ENCODE measurements at places on chromosomes 4 and X.
A peak's percentile ranks its signal among the peaks of the same experiment; 100 is the strongest.

GRCh38 chr4:126794363-126794762 is 838.4 kb upstream of the INTU start:
- no peak for DNase-seq

DNA sequence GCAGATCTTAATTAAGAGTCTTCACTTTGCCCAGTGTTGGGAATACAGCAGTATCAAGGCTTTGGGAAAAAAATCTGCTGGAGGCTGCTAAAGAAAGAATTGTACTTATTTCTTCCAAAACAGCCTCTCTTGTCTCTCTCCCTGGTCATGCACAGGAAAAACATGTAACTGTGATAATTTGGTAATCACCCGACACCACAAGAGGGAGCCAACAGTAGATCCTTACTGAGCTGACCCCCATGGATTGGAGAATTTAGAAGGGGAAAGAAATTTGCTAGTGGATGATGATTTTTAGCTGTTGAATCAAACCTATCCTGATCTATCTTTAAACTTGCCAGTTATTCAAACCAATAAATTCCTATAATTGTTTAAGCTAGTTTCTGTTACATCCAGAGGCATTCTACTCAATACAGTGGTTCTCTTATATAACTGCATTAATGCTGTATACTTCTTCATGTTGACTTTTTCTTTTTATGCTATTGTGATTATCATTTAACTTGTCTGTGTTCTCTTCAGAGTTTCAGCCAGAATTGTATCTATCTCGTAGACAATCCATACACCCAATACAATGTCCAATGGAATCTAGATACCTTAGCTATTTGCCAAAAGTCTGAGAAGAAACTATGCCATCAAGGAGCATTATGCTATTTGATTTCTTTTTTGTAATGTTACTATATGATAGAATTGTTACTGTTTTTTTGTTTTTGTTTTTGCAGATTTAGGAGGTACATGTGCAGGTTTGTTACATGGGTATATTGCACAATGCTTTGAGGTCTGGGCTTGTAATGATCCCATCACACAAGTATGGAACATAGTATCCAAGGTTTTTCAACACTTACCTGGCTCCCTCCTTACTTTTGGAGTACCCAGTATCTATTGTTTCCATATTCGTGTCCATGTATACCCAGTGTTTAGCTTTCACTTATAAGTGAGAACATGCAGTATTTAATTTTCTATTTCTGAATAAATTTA is 31.3 kb upstream of the ARHGEF38 start:
- peak; percentile 64 for DNase-seq

GRCh38 chrX:133045986-133046385 is 50.9 kb downstream of the USP26 start:
- DNase-seq = no peak

DNA sequence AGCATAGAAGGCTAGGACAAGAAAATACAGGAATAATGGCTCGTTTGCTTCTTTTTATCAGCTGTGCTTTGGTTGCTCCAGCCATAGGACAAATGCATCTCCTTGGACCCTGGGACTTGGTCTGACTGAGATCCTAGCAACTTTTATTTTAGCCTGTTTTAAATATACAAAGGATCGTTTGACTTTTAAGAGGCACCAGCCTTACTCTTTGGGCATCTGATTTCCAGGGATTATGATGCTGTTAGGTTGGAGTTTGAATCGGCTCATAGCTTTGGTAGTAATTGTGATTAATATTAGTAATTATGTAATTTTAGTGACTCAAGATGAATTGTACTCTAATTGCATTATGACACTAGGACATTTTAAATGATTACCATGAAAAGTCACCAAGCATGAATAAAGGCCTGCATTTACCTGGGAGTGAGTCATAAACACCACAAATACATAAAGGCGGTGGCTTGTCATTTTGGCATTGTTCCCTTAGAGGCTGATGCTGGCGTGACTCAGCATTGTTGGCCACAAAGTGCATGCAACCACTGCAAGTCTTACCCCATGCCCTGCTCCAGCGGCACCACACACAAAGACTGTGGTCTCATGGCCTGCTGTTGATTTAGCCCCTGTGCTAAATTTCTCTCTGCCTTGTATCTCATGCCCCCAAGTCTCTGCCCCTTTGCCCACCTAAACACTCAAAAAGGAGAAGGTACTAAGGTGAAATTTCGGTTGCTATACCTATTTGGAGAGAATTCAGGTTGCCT is 12.4 kb downstream of the GPAT3 start:
- peak; percentile 83 for DNase-seq

GRCh38 chrX:8447368-8447767 is 17.3 kb upstream of the VCX3B start:
- no peak for DNase-seq

- DNase-seq = no peak
Observed at GRCh38 chr4:112077743-112078142, 67.5 kb upstream of the FAM241A start.

DNA sequence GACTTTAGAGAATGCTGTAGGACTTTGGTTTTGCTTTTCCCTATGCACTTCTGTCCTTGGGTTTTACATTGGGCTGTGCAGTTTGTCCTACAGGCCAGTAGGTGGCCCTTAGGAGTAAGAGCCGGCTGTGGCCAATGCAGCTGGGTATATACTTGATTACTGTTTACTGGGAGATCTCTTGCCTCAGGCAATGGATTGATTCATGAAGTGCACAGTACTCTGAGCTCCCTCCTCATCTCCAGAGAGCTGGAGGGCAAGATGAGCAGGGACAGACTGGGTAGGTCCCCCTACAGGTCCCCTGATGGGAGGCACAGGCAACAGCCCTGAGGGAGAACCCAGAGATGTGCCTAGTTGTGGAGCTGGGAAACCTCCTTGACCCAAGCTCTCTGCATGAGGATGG is 103.8 kb upstream of the QRFPR start:
- peak; percentile 58 for DNase-seq

DNA sequence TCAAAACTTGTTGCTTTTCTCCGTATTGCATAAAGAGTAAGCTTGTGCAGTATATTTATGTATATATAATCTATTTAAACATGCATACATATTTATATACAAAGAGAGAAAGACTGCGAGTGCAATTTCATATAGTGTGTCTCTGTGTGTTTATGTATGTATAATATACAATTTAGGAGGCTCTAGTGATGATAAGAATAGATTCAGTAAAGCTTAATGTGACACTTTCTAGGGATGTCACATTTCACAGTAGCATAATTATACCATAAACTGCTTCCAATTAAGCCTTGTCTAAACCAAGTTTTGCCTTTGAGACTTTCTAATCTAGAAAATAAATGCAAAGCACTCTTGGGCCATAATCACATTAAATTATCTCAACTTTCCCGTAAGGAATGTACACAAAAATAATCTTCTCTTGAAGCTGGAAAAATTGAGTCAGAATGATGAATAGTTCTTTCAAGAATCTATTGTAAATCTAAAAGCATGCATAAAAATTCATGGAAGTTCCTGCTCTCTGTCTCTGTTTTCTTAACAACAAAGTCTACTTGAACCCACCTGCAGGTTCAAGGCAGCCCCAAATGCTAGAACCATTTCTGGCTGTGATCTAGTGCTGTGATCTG is 114.1 kb upstream of the NPY2R start:
- DNase-seq = no peak

DNA sequence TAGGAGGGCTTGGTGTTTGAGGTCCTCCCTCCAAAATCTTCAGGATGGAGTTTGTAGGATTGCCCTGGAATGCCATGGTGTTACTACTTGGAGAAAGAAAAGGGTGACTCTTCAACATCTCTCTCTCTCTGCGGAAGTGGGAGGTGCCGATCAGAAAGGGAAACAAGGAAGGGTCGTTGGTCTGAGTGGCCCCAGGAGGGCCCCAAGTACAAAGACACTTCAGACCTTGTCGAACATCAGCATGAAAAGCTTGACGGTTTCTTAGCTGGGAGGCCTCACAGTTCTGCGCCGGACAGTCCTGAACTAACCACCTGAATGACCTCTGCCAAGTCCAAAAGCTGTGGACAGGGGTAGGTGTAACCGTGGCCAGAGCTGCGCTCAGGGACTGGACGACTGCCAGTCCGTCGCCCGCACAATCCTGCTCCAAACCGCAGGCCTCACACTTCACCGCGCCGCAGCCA is 646 bp upstream of the GSX2 start:
- DNase-seq = no peak

- no peak for DNase-seq
Observed at GRCh38 chr4:128596853-128597252, 212.6 kb upstream of the JADE1 start.

GRCh38 chr4:53043055-53043454 is 180.9 kb downstream of the RASL11B start:
- DNase-seq = no peak

DNA sequence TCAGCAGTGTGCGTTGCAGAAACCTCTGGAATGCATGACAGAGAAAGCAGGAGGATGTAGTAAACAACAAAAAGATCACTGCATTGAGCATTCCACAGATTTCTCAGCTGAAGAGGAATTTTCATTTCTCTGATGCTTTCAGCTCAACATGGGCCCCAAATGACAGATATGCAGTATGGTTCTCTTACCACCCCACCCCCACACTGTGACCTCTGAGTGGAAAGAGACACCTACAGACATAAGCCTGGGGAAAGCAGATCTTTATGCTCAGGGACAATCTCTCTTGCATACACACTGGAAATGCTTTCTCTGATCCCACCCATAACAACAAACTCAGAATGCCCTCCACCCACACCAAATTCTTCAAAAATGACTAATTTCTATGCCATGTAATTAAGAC is 983.7 kb upstream of the LCORL start:
- DNase-seq = no peak

- peak; percentile 17 for DNase-seq
Observed at GRCh38 chr4:104941661-104942062, 205.0 kb upstream of the TET2 start.

GRCh38 chr4:73608689-73609594 is 11.3 kb downstream of the RASSF6 start:
- no peak for DNase-seq

DNA sequence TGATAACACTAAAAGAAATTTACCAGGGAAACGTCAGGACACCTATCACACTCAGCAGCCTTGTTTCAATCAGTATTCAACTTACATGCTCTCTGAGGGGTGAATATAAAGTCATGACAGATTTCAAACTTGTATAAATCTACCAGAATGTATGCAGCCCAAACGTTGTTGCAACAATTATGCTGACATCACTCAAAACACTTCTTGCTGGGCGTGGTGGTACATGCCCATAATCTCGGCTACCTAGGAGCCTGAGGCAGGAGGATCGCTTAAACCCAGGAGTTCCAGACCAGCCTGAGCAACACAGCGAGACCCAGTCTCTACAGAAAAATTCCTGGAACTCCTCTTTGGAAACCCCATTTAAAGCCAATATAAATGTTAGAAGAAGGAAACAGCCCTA is 266.6 kb upstream of the GPC4 start:
- DNase-seq = no peak

GRCh38 chr4:98687876-98688275 is 29.5 kb upstream of the TSPAN5 start:
- DNase-seq = no peak

DNA sequence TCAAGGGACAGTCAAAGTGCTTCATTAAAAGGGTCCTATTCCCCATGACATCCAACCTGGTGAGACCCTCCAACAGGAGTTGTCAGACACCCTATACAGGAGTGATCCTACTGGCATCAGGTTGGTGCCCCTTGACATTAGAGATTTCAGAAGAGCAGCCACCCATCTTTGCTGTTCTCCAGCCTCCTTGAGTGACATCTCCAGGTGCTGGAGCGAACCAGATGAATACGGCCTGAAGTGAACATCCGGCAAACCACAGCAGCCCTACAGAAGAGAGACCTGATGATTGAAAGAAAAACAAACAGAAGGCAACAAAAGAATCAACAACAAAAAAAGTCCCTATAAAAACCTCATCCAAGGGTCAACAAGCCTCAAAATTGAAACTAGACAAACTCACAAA is 146.1 kb upstream of the PBDC1 start:
- no peak for DNase-seq

- DNase-seq = no peak
Observed at GRCh38 chrX:28609917-28610613, 22.8 kb downstream of the IL1RAPL1 start.

DNA sequence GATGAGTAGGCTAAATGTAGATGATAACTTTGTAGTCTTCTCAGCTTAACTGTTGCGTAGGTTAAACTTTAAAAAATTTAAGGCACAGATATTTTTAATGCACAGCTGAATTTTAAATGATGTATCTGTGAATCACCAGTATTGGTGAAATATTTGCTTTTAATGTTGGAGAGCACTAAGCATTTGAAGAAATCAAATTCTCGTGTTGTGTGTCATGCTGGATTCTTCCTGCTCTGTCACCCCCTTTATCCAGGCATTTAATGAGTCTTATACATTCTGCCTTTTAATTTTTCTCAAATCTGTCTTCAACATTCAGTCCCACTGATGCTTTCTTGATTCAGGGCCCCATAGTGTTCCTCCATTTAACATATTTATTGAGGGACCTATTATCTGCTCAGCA is 76.7 kb downstream of the SLC4A4 start:
- no peak for DNase-seq

- DNase-seq = no peak
Observed at GRCh38 chrX:9647431-9647830, 118.2 kb downstream of the GPR143 start.

All from GM12865 (cell line).